ENCODE measurements at places on chromosomes 13 and 19.

- DNase-seq: no peak
These were observed 256.9 kb downstream of the TEX29 start for GRCh38 chr13:111577208-111577828.

DNA sequence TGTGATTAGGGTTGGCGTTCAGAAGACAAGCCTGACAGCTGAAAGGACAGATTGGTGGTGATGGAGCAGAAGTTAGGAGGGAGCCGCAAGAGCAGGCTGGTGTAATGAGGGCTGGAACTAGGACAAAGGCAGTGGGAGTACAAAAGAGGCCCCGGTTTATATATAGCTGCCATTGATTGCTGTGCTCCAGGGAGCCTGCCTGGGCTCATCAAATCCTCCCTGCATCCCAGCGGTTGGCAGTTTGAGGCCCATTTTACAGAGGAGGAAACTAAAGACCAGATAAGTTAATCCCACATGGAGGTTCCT is 123.7 kb downstream of the CACNA1A start:
- DNase-seq: no peak

GRCh38 chr19:40762754-40763470 is 11.9 kb downstream of the SNRPA start:
- DNase-seq: no peak

DNA sequence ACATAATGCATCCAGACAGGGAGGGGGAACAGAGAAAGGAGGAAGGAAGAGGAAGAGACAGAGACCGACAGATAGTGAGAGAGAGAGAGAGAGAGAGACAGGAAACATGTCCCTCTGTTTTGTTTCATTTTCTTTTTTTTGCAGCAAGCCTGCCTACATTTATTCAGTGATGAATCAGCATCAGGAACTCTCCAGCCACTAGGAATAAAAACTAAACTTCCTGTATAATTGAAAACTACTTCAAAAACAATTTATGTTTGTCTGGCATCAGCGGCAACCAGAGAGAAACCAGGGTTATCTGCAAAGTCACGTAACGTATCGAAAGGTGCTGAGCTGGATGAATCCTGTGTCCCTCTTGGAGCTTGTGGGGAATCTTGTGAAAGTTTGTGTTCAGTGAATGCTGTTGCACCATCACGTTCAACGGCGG is 148.6 kb upstream of the SOX21 start:
- no peak for DNase-seq

DNA sequence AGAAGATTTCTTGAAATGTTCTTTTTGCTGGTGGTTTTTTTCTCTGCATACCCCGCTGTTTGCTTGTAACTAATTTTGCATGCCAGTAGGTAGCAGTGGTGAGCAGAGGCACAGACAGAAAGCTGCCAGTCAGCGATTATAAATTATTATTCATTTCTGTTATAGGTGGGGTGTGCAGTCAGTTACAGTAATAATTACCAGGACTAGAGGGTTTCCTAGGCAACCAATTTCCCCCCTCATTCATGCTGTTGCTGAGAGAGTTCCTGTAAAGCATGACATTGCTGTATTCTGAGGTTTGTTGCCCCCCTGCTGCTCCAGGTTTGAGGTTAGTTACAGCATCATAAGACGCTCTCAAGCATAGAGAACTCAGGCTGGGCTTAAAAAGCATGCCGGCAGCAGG is 104.5 kb downstream of the URI1 start:
- DNase-seq: no peak

- no peak for DNase-seq
These were observed 194.0 kb upstream of the PCDH17 start for GRCh38 chr13:57437587-57437986.

DNA sequence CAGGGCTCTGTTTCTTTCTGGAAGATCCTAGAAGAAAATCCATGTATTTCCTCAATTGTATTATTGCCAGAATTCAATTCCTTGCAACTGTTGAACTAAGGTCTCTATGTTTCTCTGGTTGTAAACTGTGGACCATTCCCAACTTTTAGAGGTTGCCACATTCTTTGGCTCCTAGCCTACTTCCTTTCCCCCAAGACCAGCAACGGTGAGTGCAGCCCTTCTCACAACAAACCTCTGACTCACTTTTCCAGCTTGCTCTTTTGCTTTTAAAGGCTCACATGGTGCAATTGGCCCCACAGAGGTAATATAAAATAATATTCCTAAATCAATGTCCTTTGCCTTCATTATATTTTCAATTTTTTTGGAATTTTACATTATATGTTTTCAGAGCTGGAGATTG is 371.3 kb downstream of the SLITRK5 start:
- DNase-seq: no peak

DNA sequence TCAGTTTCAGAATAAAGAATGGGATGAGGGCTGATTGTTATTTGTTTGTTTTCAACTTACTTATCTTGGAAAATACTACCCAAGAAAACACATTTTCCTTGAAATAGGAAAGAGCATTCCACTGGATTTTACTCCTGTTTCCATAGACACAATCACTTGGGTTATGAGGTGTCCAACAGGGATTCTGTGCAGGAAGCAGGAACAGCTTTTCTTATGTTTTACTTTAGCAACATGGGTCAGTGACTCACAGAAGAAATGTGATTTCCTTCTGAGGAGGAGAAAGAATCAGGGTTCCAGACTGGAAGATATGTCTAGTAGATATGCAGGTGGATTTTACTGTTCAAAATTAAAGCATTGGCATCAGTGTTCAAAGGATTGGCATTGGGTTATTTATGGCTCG is 180.8 kb upstream of the GPC6 start:
- no peak for DNase-seq

DNA sequence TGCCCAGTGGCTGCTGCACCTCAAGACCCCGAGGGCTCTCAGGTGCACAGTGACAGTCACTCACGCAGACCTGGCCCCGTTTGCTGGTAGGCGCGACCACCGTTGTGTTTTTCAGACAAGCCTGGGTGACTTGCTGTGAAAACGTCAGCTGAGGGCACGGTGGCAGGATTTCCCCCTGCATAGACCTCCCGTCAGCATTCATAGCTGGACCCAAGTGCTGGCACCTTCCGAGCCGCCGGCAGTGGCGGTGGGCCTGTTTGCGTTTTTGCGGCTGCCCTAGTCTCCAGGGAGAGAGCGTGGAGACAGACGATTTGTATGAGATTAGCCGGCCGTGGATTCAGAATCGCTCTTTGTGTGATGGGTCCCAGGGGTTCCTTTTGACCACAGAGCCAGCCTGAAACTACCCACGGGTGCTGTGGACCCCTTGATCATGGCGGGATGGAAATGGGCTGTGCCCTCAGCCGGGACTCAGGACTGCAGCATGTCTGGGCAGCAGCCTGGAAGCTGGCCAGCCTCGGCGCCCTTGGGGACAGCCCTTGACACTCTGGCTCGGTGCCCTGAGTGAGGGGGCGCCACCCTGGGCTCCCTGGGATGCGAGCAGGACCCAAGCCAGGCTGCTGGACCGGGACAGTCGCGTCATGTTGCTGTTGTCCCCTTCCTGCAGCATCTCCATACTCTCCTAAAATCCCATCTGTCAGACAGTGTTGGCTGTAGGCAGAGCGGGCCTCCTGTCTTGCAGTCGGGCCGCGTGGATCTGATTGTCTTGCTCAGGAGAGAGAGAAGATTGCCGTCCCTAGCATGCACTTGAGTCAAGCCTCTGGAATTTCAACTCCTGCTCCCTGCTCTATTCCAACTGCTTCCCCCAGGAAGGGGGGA is 8.6 kb downstream of the KDM4B start:
- no peak for DNase-seq

DNA sequence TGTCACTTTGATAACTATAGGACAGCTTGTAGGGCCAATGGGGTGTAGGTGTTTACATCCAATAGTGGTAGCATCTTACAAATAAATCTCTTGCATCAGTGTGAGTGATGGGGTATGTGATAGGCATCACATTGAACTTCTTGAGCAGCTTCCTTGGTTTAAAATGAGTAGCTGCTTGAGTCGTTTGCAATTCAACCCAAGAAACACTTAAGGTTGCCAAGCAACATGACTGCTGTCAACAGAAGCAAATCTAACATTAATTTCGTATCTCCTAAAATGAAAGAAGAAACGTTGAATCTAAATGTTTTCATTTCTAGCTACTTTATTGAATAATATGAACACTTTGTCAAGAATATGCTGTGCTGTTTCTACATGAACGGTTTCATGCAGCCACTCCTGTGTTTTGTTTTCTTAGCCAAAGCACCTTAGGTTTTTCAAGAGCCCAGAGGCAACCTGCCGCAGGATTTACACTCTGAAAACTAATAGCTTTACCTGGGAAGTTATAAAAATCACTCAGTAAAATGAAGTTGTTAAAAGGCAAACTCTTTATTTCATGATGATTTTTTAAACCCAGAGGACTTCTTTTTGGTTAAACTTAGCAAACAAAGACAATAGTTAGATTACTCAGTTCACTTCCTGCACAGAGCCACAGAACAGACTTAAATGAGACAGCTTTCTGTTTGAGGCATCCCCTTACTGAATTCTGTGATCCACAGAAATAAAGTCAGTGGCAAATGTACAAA is 305.2 kb downstream of the MTUS2 start:
- no peak for DNase-seq

DNA sequence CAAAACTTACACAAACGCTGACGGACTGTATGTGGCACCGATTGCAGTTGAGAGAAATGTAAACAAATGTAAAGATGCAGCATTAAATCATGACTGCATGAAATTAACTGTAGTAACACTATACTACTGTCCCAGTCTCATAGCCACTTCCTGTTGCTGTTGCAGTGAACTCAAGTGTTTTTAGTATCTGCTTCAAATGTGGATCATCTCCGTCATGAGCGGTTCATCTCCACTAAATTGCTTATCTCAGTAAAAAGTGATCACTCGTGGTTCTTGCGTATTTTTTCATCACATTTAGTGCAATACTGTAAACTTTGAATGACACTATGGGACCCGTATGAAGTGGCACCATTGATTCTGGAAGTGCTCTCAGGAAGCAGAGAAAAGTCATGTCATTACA is 60.3 kb upstream of the RNF113B start:
- DNase-seq: no peak

DNA sequence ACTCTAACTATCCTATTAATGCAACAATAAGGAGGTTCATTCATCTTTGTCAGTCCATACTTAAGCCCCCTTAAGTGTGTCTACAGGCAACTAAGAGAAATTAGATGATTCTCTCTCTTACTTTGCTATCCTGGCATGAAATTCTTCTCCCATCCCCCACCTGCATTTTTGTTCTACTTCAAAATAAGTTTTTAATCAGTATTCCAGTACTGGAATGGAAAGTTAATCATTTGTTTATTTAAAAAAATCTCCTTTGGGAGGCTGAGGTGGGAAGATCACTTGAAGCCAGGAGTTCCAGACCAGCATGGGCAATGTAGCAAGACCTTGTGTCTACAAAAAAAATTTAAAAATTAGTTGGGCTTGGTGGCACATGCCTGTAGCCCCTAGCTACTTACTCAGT is 222.1 kb downstream of the MZT1 start:
- DNase-seq: no peak

GRCh38 chr19:39514840-39515550 is at the start of gene SELENOV:
TSS of gene SELENOV (plus strand) at chr19:39515139. CDS start at chr19:39515213, 74 bp downstream.
- DNase-seq: no peak

DNA sequence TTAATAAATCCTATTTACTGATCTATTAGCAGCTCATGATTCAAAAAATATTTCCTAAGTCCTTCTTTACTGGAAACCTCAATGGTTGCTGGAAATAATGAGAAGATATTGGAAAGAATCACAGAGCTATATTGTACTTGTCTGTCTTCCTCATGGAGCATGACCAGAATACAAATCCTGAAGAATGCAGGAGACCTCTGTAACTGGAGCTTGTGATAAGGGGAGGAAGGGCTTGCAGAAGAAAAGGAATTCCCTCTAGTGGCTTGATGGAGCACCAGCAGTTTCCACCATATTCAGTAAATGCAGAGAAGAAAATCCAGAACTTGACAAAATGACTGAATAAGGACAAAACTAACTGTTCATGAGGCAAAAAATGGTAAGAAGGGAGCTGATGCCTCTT is 1333.1 kb downstream of the EFNB2 start:
- no peak for DNase-seq

- DNase-seq: no peak
These were observed 15.1 kb downstream of the HPN start for GRCh38 chr19:35056513-35057063.

DNA sequence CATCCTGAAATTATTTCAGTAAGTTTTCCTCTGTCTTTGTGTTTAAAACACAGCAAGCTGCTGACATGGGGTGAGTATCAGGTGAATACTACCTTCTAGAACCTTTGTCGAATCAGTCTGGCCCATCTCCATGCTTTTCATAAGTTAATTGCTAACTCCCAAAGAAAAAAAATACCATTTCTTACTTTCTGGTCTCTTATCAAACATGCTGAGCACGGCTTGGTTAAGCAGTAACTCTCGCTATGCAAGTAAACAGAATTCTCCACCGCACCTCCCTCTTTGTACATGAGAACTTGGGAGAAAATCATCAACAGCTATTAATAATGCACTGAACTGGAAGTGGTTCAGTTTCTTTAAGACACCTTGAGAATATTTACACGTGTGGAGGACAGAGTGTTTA is 88.6 kb downstream of the FGF9 start:
- no peak for DNase-seq

GRCh38 chr13:100502446-100502845 is 86.1 kb downstream of the GGACT start:
- no peak for DNase-seq

- no peak for DNase-seq
These were observed 38.9 kb downstream of the STOML3 start for GRCh38 chr13:38951525-38952313.

DNA sequence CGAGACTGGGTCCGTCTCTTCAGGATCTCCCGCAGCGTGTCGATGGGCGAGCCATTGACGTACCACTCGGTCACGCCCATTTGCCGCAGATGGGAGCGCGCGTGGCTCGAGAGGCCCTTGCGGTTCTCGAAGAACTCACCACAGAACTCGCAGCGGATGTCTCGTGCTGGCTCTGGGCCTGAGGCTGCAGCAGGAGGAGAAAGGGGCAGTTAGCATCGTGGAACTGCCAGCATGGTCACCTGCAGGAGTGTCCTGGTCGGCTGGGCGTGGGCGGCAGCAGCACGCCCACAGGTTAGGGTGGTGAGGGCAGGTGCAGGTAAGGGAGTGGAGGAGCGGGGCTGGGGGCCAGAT is 8.5 kb upstream of the AKAP8L start:
- DNase-seq: no peak

DNA sequence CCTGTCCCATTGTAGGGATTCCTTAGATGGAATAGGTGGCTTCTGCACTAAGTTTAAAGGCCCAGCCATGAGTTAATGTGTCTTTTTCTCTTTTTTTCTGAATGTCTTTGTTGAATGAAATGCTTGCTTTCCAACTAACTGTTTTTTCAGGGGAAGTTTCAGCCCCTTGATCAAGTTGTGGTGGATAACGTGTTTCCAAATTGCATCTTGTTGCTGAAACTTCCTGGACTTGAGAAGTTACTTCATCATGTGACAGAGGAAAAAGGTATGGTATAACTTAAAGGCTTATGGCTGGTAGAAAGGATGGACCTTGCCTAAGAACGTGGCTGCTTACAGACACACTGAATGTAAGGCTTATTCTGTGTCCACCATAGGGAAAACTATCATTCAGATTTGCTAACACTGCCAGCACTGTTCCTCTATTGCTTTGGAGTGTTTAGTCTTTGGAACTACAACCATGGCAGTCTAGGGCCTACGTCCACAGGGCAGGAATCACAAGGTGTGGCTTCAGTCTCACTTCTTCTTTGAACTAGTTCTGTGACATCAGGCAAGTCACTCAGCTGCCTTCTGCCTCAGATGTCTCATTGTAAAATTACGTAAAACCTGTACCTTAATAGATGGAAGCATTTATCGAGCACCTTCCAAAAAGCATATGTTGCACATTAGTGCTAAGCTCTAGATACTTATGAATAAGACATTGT is 25.3 kb downstream of the RNASEH2B start:
- no peak for DNase-seq

GRCh38 chr13:44652962-44653660 is 77.0 kb upstream of the TSC22D1 start:
- DNase-seq: no peak
